ENCODE measurements at places on chromosomes 16 and 17. TPM values are rescaled to one million over a fixed set of nuclear protein-coding genes. Genes with fewer than 3 reads are reported as not detected.

SALL1 gene
- 0.35 TPM for total RNA-seq

CD300LG gene
- total RNA-seq: not detected

DNASE1L2 gene
- 0.95 TPM for total RNA-seq

CIBAR2 gene
- not detected for total RNA-seq

PLD6 gene
- total RNA-seq: 5.9 TPM

ITGAX gene
- total RNA-seq: 1.1 TPM

FAM171A2 gene
- 2.5 TPM for total RNA-seq

LPO gene
- total RNA-seq: not detected

NECAB2 gene
- 3.3 TPM for total RNA-seq

BCL6B gene
- not detected for total RNA-seq

TMIGD1 gene
- total RNA-seq: not detected

IGSF6 gene
- not detected for total RNA-seq

SOCS7 gene
- total RNA-seq: 16.2 TPM

ST3GAL2 gene
- total RNA-seq: 24.9 TPM

GPRC5B gene
- total RNA-seq: 34.0 TPM

ALOX12B gene
- 1.2 TPM for total RNA-seq

PRCD gene
- total RNA-seq: not detected

BLTP2 gene
- total RNA-seq: 58.9 TPM

CXCL16 gene
- 16.2 TPM for total RNA-seq

RAB11FIP4 gene
- total RNA-seq: 1.6 TPM

GNG13 gene
- total RNA-seq: not detected

NPIPB9 gene
- total RNA-seq: 2.5 TPM

INCA1 gene
- total RNA-seq: 1.9 TPM

ITGAD gene
- 0.16 TPM for total RNA-seq

GPR139 gene
- not detected for total RNA-seq

CMTR2 gene
- total RNA-seq: 11.7 TPM

CCL16 gene
- total RNA-seq: not detected

TEX19 gene
- 0.39 TPM for total RNA-seq

TEX14 gene
- 0.22 TPM for total RNA-seq

CTU2 gene
- total RNA-seq: 35.2 TPM

TOX3 gene
- total RNA-seq: 0.30 TPM

WNT3 gene
- total RNA-seq: 3.6 TPM

SOX8 gene
- total RNA-seq: 2.8 TPM

TPSG1 gene
- not detected for total RNA-seq

CTF1 gene
- total RNA-seq: 0.39 TPM

ELMO3 gene
- total RNA-seq: 0.70 TPM

C16orf90 gene
- total RNA-seq: not detected

TPSB2 gene
- total RNA-seq: not detected

DYNC1LI2 gene
- total RNA-seq: 52.7 TPM

TBC1D3E gene
- not detected for total RNA-seq

TBC1D3 gene
- 0.07 TPM for total RNA-seq

METTL26 gene
- total RNA-seq: 80.9 TPM

PRSS53 gene
- 2.7 TPM for total RNA-seq
